CD8-positive, alpha-beta T cell (primary cell): ENCODE measurements at places on chromosomes 13 and 19.

GRCh38 chr19:11067356-11068113 is 21.7 kb upstream of the LDLR start:
- no peak for DNase-seq

GRCh38 chr19:933553-933882 is 7.7 kb downstream of the ARID3A start:
- DNase-seq, result no peak

- DNase-seq, result no peak
Measured at GRCh38 chr19:23699521-23699860, 12.5 kb upstream of the ZNF675 start.

GRCh38 chr13:32669030-32669646 is 82.9 kb downstream of the PDS5B start:
- no peak for DNase-seq

DNA sequence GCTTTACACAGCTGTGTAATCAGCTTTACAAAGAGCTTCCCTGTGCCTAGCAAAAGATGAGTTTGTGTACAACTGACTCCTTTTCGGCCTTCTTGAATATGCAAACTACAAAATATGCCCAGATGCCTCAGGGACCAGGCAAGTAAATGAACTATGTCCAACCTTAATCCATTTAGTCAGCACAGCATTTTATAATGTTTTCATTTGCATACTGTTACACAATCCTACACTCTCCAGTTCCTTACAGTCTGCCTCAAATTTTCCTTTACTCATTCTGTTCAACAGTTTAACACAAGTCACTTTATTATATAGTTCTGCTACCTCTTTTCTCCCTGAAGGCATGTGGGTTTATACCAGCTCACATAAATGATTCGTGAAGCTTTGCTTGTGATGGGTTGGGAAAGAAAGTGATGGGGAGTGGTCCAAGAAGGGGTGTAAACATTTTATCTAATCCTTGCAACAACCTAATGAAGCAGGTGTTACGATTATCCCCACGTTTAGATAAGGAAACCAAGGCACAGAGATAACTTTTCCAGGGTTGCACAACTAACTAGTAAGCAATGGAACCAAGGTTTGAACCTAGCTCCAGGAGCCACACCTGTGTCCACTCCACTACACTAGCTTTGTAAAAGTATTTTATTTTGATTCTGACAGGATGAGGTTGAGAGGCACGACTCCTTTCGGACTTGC is 3.3 kb upstream of the USP12 start:
- DNase-seq, result no peak
